NK-92 treated with Interleukin-12 subunit alpha and Interleukin-12 subunit beta, amount 100 ng/mL, for 24 hours (cell line): ENCODE measurements at places on chromosomes 2 and 18.

DNA sequence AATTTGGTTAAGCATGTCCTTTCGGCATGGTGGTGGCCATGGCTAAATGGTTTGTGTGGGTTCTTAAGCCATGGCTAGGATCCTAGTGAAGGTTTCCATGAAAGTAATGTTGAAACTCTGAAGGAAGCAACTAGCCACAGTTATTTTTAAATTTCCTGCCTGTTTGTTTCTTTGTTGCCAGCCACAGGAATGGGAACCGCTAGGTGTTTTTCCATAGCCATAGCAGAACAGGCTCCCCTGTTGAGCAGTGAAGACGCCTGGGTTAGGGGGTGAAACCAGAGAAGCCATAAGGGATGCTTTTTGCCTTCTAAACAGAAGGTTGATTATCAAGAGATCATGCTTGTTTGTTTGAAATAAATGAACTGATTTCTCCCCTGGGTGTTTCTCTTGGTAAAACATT is 60.1 kb upstream of the CHMP1B start:
- no peak for DNase-seq

GRCh38 chr2:107412981-107413380 is 413.7 kb upstream of the RGPD4 start:
- no peak for DNase-seq

DNA sequence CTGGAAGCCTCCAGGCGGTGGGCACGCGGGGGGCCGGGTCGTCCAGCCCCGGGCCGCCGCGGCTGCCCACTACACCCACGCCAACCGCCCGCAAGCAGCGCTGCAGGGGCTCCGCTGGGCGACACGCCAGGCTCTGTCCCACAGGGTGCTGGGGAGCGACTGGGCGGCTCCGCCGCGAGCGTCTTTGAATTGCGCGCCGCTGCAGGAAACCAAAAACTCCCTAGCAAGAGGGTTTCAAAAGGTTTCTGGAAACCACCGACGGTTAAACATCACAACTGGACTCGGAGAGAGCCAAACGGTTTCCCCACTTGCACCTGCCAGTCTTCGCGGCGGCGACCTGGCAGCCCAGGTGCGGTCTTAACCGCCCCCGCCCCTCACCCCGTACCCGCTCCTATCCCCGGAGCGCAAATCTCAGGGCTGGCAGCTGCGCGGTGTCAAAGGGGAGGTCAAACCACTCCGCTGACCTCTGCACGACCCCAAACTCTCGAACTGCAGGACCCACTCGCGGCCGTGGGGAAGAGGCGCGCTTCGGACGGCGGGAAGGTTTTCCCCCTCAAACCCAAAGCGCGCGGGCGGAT is 1.0 kb downstream of the CXCR4 start:
- DNase-seq, result peak; percentile 74

GRCh38 chr2:239308661-239309397 is 92.0 kb downstream of the HDAC4 start:
- DNase-seq, result no peak

DNA sequence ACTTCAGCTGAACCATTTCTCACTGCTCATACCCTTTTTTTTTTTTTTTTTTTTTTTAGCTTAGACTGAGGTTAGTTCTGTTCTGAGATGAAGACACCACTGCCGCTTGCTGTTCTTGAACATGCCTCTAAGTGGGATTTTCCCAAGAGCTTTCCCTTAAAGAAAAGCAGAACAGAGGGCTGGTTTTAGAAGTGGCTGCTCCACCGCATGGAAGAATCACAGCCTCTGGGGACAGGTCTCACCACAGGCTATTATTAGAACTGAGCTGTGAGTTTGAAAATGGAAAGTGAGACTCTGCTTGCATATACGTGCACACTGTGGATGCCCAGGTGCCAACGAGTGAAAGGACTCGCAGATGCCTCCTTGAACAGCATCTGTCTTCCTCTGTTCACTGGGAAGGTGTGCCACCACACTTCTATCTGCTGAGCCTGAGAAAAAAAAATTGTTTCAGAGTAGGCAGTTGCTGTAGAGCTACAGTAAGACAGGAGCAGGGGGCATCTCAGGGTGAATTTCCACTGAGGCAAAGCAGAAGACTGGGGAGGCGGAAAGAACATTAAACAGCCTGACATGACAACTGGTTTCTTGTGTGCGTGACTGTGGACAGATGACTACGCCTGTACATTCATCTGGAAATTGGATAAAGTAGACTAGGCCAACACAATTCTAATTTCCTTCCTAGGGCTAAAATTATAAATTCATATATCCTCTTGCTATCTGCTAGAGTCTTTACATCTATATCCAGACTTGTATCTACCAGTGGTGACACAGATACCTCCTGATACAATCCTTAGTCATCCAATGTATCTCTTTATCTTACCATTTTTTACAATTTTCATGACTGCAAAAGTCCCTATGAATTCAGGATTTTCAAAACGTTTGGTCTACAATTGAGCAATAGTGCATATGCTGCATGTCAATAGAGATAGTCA is 1045.7 kb upstream of the CELF4 start:
- no peak for DNase-seq

- DNase-seq, result no peak
These were observed 647.0 kb upstream of the NXPH2 start for GRCh38 chr2:139427164-139427563.

DNA sequence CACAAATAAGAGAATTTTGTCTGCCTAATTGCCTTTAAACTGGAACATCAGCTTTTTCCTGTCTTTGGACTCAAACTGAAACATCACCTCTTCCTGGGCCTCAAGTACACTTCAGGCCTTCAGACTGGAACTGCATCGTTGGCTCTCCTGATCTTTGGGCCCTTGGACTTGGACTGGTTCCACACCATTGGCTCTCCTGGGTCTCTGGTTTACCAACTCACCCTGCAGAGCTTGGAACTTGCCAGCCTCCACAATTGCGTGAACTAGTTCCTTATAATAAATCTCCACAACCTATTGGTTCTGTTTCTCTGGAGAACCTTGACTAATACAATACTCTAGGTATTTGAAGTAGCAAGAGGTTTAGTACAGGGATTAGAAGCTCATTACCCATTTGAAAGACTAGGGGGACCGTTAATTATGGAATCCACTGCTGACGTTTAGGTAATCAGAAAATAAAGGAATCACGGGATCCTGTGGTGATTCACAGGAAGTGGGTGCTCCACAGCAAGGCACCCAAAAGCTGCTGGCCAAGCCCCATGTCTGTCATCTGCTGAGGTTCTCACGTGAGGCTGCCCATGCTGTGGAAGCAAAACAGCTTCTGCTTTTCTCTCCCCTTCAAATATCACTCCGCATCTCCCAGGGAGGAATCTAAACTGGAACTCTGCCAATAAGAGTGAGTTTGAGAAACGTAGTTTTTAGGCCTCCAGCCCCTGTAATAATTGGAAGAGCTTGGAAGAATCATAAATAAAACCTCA is 20.0 kb upstream of the SGPP2 start:
- DNase-seq, result no peak

DNA sequence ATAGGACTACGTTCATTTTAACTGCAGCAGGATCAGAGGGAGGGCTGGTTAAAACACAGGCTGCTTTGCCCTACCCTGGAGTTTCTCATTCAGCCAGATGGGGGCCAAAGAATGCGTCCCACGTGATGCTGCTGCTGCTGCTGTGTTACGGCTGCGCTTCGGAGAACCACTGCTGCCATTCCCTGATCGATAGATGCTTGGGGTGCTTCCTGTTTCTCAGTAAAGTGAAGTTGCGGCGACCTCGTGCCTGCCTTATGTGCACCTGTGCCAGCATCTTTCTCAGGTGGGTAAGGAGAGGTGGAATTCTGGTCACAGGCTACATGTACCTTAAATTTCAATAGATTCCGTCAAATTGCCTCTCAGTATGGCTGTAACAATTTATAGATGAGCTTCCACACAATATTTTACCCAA is 24.7 kb upstream of the TOGARAM2 start:
- DNase-seq, result no peak

GRCh38 chr2:8796878-8797550 is 40.4 kb downstream of the KIDINS220 start:
- DNase-seq, result no peak

- DNase-seq, result no peak
These were observed 21.8 kb downstream of the TYW5 start for GRCh38 chr2:199933466-199933865.

GRCh38 chr2:30308280-30308679 is 76.9 kb downstream of the LBH start:
- DNase-seq, result no peak

DNA sequence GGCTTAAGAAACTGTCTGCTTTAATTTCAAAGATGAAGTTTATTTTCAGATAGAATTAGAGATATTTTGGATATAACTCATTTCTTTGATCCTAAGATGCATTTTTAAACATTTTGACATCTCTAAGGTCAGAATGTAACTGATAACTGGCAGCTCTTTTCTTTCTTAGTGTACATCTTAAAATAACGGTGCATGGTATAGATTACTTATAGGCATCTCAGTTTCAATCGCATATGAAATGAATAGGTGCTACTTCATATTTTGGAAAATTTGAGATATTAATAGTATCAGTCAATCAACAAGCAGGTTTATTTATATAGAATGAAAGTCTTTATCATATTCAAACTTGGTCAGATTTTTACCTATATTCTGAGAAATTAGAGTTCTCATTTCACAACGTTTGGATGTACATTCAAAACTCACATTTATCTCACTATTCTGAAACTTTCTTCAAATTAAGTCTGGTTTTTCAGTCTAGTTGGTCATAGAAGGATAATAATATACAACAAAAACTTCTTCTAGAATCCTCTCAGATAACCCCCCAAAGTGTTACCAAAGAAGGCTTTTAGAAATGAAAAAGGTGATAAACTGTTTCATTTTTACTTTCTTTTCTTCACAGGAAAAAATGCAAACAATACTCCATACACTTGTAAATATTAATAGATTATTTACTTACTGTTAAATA is 122.8 kb upstream of the WDSUB1 start:
- DNase-seq, result no peak

GRCh38 chr18:41666231-41666630 is 288.8 kb upstream of the PIK3C3 start:
- no peak for DNase-seq

GRCh38 chr2:46315103-46315890 is 18.1 kb downstream of the EPAS1 start:
- no peak for DNase-seq

DNA sequence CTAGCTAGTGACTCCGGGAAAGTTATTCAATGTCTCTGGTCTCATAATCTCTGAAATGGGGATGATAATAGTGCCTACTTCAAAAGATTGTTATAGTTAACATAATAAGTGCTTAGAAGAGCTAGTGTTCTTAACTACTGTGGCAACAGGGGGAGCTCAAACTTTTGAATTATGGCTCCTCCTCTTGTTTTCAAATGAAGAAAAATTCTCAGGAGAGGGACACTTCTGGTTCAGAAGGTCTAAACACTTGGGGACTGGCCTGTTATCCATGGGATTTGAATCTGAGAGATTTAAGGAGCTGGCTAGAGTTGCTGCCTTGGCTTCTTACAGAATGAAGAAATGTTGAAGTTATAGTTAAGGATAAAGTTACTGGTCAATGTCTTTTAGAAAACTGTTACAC is 92.2 kb upstream of the ITGB6 start:
- DNase-seq, result no peak

DNA sequence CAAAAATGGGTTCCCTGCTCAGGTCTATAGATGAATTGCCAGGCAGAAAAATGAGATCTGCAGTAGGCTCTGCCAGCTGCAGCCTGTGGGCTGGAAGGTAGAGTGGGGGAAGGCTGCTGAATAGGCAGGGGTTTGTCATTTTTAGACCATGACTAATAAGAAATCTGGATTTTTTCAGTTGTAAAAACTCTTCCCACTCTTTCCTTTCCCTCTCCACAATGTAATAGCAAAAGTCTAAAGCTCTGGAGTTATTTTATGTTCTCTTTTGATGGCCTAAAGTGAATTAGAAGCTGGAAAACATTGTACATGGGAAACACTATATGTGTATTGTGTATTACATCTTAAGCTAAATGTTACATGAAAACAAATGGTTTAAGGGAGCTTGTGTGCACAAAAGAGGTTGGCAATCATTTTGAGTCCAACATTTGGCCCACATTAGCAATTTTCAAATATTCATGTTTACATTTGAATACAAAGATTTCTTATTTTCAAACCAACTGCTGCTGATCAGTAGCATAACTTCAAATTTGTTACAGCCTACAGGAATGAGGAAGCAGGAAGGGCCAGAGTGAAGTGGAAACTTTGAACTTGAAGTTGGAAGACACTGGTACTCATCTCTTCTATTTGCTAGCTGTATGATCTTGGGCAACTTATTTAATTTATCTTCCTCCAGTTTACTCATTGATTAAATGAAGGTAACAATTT is 407.1 kb downstream of the SLC4A3 start:
- no peak for DNase-seq

GRCh38 chr2:43265421-43265820 is 39.0 kb upstream of the ZFP36L2 start:
- DNase-seq, result no peak

DNA sequence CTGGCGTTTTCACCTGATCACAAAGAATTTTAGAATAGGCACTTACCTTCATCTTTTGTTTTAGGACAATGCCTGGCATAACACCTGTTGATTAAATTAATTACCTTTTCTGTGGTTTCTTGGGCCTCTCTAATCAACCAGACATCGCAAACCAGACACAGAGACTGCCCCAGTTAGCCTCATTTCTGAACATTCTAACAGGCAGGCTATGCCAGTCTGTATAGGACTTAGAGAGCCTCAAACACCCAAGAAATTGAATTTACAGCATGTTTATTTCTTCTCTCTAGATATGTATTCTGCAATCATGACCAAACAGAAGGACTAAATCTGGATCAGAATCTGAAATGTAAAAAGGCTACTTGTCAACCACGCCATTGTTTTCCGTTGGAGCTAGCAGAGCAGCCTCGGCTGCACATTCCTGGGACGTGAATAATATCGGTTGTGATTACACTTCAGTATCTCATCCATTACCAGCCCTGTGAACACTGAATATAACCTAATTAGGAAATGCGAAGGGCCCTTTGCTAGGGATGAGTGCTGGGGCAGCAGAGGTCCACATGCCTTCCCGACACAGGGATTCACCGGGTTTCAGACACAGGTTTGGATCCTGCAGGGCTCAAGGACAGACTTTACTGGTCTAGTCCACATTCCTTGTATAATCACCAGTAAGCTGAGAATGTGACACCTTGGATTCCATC is 17.5 kb upstream of the CDC42EP3 start:
- DNase-seq, result no peak

DNA sequence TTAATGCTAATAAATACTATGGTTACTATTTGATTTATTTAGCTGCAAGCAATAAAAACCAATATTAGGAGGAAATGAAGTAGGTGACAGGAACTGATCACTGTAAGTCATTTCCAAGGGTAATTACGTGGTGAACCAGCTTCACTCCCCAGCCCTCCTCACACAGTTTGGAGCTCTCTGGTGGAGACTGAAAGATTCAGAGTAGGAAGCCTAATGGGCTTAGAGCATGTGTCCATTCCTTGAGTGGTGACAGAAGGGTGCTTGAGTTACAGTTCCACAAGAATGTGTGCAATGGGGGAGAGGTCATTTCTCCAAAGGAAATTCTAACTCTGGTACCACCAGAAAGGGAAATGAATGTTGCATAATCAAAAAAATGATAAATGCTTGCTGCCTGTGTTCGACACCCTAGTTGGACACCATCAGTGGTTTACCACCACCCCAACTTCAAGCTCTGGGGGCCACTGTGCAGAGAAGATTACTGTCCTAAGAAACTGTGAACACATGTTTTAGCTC is 285.1 kb upstream of the MMADHC start:
- DNase-seq, result no peak
